BJ (cell line): ENCODE measurements at places on chromosomes 3 and 15.

DNA sequence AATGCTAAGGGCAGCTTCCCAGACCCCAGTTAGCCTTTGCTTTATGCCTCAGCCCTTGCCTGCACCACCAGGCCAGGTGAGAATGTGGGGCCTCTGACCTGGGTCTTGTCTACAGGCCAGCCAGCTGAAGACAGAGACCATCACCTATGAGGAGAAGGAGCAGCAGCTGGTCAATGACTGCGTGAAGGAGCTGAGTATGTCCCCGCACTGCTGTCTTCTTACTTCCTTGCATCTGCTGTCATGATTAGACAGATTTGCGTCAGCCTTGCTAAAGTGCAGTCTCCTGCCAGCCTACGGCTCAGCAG, 74.6 kb downstream of the CCK start:
- DNase-seq = no peak

- DNase-seq = no peak
Measured at GRCh38 chr3:44665173-44665572, 16.6 kb downstream of the ZNF35 start.

GRCh38 chr3:187072102-187072501, 67.2 kb downstream of the RPL39L start:
- DNase-seq = no peak

- DNase-seq = no peak
Measured at GRCh38 chr3:184002469-184002868, 15.2 kb downstream of the ABCC5 start.

- DNase-seq = no peak
Measured at GRCh38 chr3:43048470-43048869, 57.4 kb downstream of the POMGNT2 start.

DNA sequence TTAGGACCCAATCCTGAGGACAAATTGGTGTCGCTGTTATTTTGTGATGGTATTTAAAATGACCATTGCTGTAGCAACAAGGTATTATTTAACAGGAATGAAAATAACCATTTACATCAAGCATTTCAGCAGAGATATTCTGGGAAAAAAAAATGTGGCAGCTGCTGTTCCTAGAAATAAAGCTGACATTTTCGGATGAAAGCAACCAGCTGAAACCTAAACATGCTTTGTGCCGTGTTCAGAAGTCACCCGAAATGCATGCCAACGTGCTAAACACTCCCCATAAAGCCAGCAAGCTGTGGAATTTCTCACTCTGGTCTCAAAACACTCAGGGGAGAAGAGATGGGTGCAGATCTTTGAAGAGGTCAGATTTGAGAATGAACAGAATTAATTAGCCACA, 31.5 kb upstream of the TAFA4 start:
- no peak for DNase-seq

GRCh38 chr3:66029443-66029842, 9.3 kb downstream of the MAGI1 start:
- DNase-seq = no peak

DNA sequence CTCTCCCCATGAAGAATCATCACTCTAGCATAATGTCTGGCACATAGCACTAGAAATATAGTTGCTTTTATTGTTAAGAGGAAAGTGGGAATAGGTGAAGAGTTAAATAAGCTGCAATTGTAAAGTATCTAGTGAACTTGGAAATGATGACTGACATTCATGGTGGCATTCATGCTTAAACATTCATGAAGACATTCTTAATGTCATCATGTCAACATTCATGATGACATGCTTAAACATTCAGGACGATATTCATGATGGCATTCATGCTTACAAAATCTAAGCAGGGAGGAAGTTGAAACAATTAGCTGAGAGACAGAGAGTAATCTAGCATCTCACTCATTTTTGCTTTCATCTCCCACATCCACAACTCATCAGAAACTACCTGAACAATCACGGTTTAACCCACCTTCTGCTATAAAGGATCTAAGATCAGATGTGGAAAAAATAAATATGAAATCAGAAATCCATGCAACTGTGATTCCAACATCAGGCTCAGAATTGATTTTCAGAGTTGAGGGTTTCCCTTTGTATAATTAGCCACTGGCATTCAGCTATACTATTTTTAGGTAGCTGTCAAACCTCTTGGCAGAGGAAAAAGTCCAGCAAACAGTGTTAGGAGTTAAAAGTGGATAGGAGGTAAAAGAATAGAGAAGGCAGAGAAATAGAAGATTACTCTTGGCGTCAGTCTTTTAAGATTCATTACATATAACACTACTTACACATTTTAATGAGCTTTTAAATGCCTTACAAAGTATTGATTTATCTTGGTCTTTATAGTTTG, 3.5 kb downstream of the DRD3 start:
- DNase-seq = no peak
